HTR-8/SVneo (cell line): ENCODE measurements at places on chromosomes 12 and 14.
A peak's percentile ranks its signal among the peaks of the same experiment; 100 is the strongest.

DNA sequence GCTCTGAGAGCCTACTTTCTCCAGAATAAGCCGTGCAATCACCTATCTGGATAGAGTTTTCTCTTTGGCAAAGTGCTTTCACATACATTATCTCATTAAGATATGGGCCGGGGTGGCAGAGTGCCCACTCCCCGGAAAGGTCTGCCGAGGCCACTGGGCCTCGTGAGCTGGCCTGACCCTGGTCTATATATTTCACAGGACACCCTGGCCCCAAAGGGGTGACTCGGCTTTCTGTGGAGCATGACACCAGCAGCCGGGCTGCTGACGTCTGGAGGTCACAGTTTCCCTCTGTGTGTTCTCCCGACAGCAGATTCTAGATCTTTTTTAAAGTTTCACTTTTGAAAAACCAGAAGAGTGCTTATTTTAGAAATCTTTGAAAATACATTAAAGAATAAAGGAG, 27.9 kb upstream of the ATP2A2 start:
- DNase-seq, result no peak

GRCh38 chr12:29743077-29743476, 40.7 kb downstream of the TMTC1 start:
- DNase-seq, result no peak

GRCh38 chr14:35539969-35540368, 6.0 kb downstream of the INSM2 start:
- DNase-seq, result no peak

GRCh38 chr12:1616233-1617066, 12.6 kb upstream of the WNT5B start:
- DNase-seq, result no peak

DNA sequence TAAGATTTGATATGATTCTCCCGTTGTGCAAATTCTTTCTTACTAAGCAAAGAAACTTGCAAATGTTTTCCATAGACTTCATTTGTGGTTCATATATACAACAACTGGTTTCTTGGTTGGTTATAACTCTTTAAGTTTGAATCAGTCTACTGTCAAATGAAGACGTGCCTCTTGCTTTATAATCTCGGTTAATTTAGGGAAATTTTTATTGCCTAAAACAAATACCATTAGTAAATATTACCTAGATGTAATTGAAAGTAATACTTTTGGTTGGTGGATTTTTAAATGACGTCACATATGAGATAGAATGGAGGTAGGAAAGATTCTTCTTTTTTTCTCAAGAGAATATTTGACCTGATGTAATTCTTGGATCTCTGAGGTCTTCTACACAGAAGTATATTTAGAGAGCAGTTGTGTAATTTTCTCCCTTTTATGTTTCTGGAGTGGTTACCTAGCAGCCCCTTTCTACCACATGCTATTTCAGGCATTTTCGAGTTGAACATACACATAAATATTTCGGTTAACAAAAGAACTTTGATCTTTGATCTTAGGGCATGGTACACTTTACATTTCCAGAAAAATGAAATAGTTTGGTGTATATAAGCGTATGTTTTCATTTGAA, 1.7 kb downstream of the ATF7IP start:
- DNase-seq, result no peak

- peak; percentile 57 for DNase-seq
These were observed 143.6 kb downstream of the PAWR start for GRCh38 chr12:79547044-79547734.

GRCh38 chr14:35535483-35536112, 1.6 kb downstream of the INSM2 start:
- DNase-seq, result no peak

DNA sequence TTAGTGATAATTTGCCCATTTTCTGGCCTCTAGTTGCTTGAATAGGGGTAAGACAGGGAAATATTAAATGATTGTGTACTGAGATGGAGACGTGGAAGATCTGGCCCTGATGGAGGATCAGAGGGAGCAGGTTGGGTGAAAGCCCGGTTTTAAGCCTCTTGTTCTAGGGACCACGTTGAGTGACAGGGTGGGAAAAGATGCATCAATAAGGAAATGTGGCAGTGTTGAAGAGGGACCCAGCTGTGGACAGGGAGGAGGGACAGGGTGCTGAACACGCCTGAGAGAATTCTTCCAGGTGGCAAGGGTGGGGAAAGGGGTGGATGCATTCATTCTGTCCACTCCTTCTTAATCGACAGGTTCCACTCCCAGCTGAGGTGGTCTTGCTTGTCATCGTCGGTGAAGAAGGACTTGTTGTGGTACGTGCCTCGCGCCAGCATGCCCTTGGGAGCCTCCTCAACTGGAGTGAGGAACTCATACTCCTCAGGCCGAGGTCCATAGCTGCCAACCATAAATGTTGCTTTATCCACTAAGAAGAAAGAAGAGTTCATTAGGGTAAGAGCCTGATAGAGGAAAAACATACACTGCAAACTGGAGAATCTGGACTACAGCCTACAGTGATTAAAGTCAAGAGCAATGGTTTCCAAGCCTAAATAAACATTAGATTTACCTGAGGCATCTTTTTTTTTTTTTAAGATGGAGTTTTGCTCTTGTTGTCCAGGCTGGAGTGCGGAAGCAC, 4.0 kb upstream of the ERP27 start:
- DNase-seq, result no peak

GRCh38 chr14:77098529-77099353, 683 bp downstream of the CIPC start:
- DNase-seq, result peak; percentile 37

- no peak for DNase-seq
These were observed 8.1 kb downstream of the ZNF219 start for GRCh38 chr14:21090194-21090939.

GRCh38 chr12:19338405-19338804, 100.9 kb upstream of the AEBP2 start:
- no peak for DNase-seq
